ENCODE measurements at places on chromosomes 1 and 21.

DNA sequence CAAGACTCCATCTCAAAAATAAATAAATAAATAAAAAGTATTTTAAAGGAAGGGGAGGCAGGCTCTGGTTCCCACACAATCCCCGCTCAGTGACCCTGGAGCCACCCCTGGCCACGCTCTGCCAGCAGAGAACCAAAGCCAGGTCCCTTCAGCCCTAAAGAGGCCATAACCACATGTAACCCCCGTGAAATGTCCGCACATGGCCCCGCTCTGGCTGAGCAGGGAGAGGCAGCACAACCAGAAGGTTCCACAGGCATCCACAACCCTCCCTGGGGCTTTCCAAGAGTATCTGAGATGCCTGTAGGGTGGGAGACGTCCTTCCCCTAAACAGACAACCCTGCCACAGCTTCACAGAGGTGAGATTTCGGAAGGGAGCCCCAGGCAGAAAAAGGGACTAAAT, 1.4 kb upstream of the ARF1 start:
- no peak for DNase-seq

DNA sequence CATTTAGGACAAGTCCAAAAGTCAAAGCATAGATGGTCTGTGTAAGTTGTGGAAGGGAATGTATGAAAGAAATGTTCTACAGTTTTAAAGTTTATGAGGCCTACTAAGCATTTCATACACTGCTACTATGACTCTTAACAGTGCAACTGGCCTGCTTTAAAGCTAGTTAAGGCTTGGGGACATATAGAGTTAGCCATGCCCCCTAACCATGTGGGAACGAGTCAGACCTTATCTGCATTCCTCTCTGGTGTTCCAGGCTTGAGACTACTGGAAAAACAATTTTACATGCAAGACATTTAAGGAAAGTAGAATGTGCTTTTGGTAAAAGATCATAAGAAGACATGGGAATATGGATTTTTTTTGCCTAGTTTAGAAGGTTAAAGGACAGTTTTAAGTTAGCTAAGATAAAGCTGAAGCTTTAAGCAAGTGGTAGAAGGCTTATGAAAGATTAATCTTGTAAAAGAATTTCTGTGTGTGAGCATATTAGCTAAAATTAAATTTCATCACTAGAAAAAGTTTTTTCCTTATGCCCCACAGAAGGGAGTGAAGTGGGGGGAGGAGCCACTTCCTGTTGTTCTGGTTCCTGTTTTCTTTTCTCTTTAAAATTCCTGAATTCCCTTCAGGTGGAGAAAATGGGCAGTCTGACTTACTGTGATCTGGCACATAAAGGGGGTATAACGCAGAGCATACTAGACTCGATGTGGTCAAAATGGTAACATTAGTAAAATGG, 8.9 kb upstream of the CD48 start:
- no peak for DNase-seq

DNA sequence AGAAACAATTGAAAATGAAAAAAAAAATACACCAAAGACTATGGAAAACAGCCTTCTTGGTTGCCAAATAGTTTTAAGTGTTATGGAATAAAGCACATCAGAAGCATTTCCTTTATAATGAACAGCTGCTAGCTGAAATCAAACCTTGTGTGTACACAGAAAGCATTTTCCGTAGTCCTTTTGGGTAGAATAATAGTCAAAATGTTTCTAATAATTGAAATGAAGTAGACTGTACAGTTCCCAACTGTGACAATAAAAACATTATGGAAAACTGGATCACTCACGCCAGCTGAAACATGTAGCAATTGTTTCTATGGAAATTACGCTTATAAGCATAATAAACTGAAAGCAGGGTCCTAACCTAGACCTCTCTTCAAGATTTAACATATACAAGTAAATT, 856.3 kb upstream of the B3GALT2 start:
- DNase-seq, result no peak

DNA sequence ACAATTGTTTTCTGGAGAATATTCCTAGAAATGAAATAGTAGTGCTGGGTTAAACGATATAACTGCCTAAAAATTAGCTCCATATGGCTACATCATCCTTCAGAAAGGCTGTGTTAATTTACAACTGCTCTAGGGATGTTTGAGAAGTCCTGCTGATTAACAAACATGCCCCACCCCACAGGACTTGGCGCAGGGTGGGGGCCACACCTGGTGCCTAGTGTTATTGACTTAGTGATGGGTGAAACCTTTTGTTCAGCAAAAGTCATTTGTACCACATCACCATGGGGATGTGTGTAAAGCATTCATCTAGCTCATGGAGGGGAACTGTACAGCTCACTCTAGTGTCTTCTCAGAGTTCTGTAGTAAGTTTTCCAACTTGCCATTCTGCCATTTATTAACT, 492.8 kb downstream of the CAMTA1 start:
- DNase-seq, result no peak

- no peak for DNase-seq
These were observed 40.8 kb downstream of the CBS start for GRCh38 chr21:43034826-43035225.

DNA sequence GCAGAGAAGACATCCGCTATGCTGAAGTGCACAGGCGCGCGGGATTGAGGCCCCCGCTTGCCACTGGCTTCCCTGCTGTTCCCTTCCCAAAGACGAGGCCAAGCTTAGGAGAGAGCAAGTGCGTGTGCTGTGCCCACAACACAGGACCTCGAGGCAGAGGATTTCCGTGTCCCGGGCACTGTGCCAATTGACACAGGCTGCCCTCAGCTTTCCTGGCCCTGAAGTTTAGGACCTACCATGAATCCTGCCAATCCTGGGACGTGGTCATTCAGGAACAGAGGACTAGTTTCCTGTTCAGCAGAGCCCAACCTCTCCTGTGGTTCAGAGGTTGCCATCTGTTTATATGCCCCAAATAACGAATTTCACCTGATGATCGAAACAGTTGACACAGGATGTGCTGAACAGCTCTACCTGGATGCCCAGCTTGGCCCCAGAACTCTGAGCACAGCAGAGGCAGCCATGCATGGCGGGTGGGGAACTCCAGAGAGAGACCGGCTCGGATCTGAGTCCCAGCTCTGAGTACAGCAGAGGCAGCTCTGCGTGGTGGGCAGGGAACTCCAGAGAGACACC, 22.0 kb downstream of the SLC37A1 start:
- no peak for DNase-seq

- DNase-seq, result no peak
These were observed 12.0 kb upstream of the SLAMF1 start for GRCh38 chr1:160658814-160659193.

DNA sequence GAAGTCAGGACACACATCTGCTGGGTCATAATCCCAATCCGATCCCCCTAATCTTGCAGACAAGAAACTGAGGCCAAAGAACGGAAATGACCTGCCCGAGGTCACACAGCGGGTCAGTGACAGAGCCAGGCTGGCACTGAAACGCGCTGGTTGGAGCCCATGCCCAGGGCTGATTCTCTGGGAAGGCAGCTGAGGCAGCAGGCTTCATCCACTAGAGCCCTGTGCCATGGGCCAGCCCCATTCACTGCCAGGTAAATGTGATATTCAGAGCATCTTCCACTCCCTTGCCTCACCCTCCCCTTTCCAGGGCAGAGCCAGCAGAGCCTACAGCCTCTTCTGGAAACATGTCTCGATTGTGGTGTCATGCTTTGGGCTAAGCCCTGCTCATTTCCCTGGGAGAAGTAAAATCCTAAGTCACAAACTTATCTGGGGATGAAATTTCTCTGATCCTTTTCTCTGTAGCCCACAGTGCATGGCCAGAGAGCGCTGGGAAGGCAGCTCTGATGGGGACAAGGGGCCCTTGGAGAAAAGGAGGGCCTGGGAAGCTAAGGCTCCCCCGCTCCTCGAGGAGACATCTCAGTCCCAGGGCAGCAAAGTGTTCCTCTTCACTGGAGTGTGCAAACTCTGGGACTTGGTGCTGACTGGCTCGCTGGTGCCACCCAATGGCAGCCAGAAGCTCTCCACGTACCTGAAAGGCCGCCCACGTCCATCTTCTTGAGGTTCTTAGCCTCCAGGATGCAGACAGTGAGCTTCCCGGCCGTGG, 110.4 kb downstream of the SYT2 start:
- DNase-seq, result peak; percentile 18

- no peak for DNase-seq
These were observed 26.7 kb downstream of the C1orf146 start for GRCh38 chr1:92244376-92244775.

GRCh38 chr1:203528063-203528462, 34.1 kb downstream of the OPTC start:
- no peak for DNase-seq

DNA sequence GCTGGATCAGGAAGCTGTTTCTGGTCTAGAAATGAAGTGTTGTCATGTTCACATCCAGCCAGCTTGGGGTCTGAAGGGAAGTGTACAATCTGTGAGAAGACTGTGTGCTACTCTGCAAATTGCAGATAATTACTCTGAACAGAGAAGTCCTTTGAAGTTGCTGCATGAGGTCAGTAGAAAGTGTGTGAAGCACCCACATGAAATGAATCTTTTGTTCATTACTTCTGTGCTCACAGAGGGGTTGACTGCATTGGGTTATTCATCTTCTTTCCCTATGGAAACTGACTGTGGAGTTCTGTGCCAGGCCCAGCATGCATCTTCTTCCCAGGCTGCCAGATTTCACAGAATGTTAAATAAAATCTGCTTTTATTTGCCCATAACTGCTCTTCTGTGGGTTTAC, 47.1 kb downstream of the CTH start:
- DNase-seq, result no peak

Measured in stimulated activated CD4-positive, alpha-beta T cell treated with anti-CD3 and anti-CD28 coated beads, Interleukin-4, amount 100 ng/mL, for 1 hour (primary cell).